ENCODE measurements at places on chromosomes 6 and 20.

- no peak for DNase-seq
These were observed 103.5 kb downstream of the ATXN1 start for GRCh38 chr6:16657768-16658167.

DNA sequence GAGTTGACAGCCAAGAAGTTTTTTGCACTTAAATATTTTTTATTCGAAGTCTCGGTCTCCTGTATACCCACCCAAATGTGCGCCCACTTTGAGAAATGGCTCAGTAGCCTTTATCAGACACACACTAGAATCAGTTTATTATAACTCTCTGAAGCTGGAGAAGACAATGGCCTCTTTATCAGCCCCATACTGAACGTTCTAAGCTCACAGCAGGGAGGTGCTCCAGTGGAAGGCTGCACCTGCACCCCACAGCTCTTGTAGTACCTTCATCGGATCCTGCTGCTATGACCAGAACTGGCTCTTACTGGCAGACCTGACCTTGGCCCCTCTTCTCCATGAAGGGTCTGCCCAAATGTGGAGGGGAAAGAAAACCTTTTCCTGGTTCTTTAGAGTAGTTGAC, 165.0 kb upstream of the SCGN start:
- DNase-seq = no peak

DNA sequence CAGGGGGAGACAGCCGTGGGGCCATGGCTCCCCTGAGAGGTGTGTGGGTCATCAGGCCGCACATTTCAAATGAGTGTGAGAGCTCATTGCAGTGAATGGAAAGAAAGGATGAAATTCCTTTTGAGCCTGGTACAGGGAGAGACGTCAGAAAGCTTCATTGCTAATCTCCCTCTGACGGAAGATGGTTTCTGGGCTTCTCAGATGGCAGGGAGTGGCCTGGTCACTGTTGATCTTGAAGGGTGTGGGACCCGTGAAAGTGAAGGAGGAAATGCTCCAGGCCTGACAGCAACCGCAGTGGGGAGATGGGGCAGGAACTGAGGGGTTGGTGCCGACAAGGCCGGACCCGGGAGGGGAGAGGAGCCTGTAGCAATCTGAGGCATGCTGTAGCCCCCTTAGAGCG, 127.4 kb downstream of the MYLK4 start:
- DNase-seq = no peak

GRCh38 chr6:43924222-43924702, 154.3 kb downstream of the VEGFA start:
- no peak for DNase-seq

- DNase-seq = no peak
These were observed 24.2 kb downstream of the MDGA1 start for GRCh38 chr6:37673436-37673835.

DNA sequence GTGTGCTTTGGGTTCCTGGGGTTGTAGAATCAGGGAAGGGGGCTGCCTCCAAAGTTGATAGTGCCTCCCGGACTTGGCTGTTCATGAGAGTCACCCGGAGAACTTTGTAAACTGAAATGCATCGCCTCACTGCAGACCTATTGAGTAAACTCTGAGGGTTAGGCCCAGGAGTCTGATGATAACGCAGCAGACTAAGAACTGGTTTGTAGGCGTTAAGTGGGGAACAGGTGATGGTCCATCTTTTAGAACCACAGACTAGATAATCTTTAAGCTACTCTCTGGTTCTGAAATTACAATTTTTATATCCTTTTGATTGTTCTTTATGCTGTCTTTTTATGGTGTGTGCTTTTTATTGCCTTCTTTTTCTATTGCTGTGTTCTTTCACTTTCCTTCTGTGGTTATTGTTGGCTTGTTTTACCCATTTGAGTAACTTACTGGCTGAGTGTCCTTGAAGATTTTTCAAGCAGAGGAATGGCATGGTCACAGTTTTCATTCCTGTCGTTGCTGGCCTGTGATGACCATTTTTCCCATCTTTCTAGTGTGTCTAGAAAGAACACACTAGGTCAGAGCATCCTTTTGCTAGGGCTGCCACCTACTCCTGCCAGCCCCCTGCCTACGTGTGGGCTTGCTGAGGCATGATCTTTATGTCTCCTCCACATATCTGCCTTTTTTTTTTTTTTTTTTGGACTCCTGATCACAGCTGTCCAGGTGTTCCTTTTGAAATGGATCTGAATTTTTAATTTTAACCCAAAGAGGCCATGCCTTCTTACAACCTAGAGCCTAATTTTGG, 30.9 kb downstream of the LRRC1 start:
- no peak for DNase-seq

GRCh38 chr6:13175759-13176158, 152.6 kb downstream of the TBC1D7 start:
- DNase-seq = no peak

GRCh38 chr20:4369798-4370124, 351.9 kb upstream of the PRND start:
- DNase-seq = no peak

GRCh38 chr6:30635834-30636233, 9.2 kb downstream of the ATAT1 start:
- no peak for DNase-seq

DNA sequence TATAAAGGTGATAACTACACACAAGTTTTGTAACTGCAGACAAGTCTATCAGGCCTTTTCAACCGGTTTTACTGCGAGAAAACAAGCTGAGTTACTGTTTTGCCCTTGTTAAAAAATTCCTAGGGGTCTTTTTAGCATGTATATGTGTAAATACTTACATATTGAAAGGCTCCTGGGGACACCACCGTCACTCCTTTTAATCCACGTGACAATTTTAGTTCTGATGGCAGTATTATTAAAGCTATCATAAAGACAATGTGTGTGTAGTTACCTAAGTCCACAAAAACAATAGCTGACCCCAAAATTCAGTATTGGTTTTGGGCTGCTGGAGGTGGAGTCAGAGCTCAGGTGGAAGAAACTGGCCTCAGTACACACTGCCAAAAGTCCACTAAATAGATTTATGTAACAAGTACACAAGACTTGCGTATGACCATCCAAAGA, 41.3 kb upstream of the HFE start:
- no peak for DNase-seq

- no peak for DNase-seq
These were observed 87.5 kb upstream of the TMEM170B start for GRCh38 chr6:11450037-11450436.

DNA sequence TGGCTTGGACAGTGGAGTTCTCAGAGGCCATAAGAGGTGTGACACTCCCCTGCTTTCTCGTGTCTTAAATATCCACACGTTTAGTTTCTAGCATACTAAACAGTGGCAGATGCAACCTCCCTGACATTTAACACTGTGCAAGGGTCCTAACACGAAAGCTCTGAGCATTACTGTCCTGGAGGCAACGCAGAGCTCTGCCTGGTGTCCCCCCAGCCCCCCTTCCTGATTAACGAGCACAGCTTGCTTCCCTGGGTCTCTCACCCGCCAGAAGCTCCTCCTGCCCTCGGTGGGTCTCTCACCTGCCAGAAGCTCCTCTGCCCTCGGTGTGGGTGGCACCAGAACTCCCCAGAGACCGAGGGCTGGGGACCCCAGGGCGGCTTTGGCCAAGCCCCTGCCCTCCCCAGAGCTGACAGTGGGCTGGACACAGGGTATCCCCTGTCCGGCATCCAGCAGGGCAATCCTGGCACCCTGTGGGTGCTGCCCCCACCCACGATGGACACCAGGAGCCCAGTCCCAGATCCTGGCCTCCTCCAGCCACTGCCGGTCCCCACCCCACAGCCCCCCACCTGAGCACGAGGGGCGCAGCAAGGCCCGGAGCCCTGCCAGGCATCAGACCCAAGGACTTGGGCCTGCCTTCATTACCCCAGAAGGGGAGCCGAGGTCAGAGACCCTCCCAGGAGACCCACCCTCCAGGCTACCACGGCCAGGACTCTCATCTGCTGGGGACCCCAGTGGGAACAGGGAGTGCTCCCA, 12.4 kb upstream of the KCNQ2 start:
- DNase-seq = no peak

GRCh38 chr6:170440437-170440836, 112.7 kb downstream of the PSMB1 start:
- no peak for DNase-seq

DNA sequence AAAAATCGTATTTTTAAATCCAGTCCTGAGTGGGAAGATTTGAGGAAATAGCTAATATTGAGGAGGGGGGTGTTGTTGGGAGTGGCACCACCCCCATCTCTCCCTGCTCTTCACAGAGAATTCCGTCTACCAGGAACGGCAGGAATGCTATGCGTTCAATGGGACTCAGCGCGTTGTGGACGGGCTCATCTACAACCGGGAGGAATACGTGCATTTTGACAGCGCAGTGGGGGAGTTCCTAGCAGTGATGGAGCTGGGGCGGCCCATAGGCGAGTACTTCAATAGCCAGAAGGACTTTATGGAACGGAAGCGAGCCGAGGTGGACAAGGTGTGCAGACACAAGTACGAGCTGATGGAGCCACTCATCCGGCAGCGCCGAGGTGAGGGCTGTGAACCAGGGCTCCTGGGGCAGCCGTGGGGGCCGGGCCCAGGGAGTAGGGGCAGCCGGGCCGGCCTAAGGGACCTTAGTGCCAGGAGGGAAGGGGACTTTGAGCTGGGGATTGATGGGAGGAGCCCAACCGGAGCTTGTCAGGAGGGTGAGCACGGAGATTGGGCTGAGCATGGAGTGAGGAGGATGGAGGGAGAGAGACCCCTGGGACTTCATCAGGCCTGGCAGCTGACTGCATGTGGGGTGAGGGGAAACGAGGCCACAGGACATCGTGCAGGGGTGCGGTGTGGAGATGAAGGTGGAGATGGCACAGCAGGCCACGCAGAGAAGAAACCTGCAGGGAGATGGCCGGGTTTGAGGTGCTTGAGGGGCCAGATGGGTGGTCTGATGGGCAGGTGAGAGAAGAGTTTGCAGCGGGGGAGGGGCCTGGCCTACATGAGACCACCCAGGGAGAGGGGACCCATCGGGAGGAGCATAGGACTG, 41.3 kb downstream of the HLA-DPB1 start:
- DNase-seq = no peak

DNA sequence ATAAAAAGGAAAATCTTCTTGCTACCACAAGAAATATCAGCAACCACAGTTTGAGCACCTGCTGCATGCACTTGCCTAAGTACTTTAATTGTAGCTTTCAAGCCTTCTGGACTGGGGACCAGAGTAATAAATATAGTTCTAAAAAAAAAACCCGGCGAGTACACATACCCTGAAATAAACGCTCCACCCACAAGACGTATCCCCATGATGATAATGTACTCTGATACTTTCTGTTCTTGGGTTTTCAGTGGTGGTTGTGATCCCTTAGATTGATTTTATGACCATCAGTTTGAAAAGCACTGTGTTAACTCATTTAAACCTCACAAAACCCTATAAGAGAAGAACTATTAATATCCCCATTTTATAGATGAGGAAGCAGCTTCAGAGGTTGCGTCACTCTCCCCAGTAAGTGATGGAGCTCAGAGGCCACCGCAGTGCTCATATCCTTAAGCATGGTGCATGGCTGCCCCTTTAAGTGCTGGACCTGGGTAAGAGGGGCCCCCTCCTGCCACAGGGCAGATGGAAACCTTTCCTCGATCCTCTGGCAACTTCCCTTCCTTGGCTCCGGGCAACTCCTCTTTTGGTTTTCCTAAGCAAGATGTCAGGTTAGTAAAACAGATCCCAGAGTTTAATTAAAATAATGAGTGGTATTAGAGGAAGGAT, 67.3 kb downstream of the KCNB1 start:
- no peak for DNase-seq

GRCh38 chr20:13424174-13424833, 203.2 kb downstream of the ISM1 start:
- DNase-seq = no peak

DNA sequence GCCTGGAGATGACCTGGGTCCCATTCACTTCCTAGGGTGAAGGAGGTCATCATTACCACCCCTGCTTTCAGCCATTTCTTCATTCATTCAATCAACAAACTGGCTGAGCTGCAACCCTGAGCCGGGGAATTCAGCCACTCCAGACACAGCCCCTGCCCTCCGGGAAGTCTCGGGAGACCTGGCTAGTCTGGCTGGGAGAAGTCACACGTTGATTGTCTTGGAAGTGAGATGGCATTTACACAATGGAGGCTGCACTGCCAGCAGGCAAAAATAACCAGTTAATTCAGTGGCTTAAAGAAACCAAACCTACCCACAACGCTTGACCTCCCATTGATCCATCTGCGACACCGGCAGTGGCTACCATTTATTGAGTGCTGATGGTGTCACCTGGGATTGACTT, 2.0 kb upstream of the PMEPA1 start:
- DNase-seq = no peak

DNA sequence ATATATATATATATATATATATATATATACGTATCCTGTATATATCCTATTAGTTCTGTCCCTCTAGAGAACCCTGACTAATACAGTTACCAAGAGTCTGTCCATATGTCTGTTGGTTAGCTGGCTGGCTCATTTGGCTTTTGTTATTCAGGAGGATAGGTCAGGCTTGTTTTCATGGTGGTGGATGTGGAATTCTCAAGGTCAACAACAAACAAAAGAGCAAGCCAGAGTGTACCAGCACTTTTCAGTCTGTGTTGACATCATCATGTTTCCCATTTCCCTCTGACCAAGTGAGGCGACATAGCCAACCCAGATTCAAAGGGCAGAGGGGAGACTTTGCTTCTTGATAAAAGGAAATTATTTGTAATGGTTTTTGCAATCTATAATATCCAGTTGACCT, 88.5 kb upstream of the PTCHD4 start:
- no peak for DNase-seq

DNA sequence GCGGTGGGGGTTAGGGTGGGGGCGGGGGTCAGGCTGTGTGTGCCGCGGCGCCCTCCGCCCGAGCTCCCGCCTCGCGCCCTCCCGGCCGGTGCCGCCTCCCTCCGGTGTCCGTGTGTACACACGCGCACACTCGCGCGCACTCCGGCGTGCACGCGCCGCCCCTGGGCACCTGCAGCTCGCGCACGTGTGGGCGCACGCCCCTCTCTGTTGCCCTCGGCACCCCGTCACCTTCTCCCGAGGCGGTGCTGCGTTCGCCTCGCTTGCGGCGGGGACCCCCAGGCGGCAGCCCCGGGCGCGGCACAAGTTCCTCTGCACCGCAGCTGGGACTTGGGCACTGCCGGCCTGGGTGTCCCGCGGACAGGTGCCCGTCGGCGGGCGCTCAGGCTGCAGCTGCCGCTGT, 525 bp downstream of the MACROD2 start:
- DNase-seq = no peak

- DNase-seq = peak; percentile 56
These were observed 35.9 kb downstream of the DUSP22 start for GRCh38 chr6:328136-328670.

DNA sequence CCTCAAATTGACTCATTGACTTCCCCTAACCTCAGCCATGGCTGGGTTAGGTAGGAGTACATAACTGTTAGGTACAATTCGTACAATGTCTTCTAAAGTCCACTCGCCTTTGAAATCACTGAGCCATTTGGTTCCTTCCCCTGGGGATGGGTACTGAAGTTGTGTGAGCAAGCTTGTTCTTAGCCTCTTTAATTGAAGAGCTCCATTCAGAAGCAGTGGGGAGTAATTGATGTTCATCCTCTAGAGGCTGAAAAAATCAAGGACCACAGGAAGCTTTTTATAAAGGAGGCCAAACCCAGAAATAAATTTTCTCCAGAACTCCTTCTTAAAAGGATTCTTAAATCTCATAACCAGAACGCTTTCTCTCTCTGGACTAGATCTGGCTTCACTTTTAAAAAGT, 60.6 kb downstream of the ANKS1A start:
- DNase-seq = no peak

GRCh38 chr6:132675749-132676148, 16.8 kb upstream of the TAAR1 start:
- no peak for DNase-seq

- DNase-seq = no peak
These were observed 9.9 kb downstream of the BCL2L1 start for GRCh38 chr20:31712564-31713311.

GRCh38 chr6:168268755-168269154, 50.8 kb downstream of the DACT2 start:
- no peak for DNase-seq

Data from AG09319 (cell line).